ENCODE measurements at places on chromosomes 2 and 18.

- peak; percentile 26 for DNase-seq
Observed at GRCh38 chr2:106269591-106270291, 75.6 kb upstream of the UXS1 start.

GRCh38 chr2:228245601-228246000 lies 64.1 kb upstream of the SPHKAP start:
- no peak for DNase-seq

- DNase-seq = no peak
Observed at GRCh38 chr18:61551586-61551985, 218.4 kb downstream of the CDH20 start.

DNA sequence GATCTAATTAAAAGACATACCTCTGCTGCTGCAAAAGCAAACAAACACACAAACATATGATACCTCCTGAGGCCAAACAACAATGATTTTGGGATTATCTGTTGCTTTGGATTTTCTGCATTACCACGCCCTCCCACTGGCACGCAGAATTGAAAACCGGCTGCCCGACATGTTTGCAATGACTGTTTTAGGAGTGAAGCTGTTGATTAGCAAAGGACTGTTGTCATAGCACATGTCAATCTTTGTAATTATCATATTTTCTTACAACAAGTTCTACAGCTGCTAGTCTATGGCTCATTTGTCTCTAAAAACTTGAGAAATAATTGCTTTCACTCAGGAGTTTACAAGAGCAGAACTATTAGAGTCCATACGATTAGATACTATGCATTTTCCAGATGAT lies 94.4 kb upstream of the MEIS1 start:
- no peak for DNase-seq

DNA sequence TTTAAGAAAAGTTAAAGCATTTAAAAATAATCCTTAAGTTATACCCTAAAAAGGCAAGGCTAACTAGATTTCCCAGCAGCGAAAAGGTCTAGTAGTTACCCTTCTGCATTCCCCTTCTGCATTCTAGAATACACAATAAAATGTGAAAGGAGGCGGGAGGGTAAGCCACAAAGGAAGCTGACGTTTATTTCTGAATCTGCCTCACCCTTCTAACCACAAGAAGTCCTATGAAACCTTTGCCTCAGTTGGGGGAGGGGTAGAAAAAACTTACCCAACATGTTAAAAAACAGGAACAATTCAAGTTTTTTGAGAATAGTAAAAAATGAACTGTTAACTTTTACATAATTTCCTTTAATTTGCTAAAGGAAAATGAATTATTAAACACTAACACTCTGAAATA lies 11.3 kb downstream of the STK17B start:
- no peak for DNase-seq

DNA sequence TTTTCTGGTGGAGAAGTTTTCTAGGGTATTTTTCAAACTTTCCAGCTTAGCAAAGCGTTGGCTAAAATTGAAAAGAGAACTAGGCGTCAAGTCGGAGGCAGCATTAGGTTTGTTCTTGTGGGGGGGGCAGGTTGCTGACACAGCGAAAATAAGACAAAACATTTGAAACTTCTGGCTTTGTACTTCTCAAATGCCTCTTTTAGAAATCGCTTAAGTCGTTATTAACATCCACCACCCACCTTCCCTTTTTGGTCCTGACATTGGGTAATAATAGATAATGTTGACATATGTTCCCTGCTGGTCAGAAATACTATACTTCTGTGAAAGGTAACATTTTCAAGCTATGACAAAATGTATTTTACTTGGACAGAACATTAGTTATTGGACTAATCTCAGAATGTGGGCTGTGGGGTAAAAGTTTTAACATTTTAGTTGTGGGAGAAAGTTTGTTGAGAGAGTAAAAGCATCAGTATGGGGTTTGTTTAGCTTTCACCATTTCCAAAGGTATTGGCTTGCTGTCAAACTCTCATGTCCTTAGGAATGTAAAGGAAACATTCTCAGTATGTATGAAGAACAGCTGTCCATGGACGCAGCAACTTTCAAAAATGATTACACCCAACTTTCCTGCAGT lies 88.1 kb upstream of the ZEB2 start:
- DNase-seq = no peak

DNA sequence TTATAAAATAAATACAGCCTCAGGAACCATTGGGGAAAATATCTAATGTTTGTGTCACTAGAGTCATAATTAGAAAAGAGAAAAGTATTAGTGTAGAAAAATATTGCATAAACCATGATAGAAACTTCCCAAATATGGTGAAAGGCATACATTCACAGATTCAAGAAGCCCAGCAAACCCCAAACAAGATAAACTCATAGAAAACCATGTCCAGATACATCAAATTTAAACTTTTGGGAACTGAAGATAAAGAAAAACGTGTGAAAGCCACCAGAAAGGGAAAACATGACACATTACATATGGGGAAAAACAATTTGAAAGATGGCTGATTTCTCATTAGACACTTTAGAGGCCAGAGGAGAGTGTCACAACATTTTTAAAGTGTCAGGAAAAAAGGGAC lies 236.5 kb upstream of the FN1 start:
- no peak for DNase-seq

DNA sequence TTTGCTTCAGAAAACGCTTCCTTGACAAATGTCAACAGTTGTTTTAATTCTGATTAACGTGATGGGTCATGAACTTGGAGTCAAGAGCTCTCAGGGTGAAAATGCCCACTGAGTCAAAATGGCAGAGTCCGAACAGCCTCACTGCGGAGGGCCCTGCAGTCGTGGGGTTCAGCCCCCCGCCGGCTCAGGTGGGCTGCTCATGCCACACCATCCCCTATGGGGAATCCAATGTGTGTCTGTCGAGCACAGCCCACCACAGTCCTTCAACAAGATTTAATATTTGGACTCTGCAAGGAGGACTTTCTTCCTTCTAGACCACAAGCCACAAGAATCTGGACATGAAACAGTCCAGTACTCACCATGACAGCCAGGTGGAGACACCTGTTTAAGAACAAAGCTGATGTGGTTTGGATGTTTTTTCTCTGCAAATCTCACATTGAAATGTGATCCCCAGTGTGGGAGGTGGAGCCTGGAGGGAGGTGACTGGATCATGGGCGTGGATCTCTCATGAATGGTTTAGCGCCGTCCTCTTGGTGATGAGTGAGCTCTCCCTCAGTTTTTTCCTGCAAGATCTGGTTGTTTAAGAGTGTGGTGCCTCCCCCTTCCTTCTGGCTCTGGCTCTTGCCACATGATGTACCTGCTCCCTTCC lies 201.0 kb downstream of the NDUFA10 start:
- DNase-seq = no peak

DNA sequence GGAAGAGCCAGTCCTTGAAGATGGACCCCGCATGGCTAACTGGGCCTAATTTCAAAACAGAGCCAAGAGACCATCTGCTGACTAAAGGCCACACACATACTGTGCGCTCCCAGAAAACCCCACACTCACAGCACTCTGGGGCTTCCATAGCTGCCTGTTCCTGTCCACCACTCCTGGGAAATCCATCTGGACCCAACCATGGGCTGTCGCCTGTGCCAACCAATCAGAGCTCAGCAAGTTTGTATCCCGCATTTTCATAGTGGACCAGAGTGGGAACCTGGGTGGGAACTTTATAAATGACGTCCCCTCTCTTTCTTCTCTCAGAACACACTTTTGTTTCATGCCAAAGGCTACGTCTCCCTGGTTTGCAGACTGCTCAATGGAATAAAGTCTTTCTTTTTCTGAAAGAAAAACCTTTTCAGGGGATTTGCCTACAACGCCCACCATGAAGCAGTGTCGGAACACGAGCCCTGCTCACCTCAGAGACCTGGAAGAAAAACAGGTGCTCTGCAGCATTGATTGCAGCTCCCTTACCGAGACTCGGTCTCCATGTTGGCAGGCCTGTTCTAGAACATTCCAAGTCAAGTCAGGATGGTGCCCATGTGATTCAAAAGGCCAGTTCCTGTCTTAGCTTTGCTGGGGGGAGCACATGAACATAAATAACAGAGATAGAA lies 137.2 kb upstream of the GPC1 start:
- DNase-seq = no peak

DNA sequence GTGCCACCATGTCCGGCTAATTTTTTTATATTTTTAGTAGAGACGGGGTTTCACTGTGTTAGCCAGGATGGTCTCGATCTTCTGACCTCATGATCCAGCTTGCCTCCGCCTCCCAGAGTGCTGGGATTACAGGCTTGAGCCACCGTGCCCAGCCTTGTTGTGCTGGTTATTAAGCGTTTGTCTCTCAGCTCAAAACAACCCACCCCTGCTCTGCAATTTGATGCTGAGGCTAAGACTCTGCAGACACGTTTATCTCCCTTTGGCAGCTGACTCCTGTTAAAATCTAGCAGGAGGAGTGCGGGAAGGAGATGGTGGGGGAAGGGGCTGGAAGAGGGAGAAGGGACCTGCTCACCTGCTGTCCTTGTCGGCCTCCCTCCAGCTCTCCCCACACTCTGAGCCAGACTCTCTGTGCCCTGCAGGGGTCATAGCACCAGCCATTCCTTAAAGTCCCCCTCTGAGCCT lies 29.9 kb upstream of the IMPA2 start:
- no peak for DNase-seq

GRCh38 chr2:66897181-66897580 lies 462.3 kb downstream of the MEIS1 start:
- DNase-seq = no peak

GRCh38 chr2:229627728-229628127 lies 86.6 kb downstream of the DNER start:
- DNase-seq = no peak

- no peak for DNase-seq
Observed at GRCh38 chr2:1453561-1453960, 40.3 kb downstream of the TPO start.

DNA sequence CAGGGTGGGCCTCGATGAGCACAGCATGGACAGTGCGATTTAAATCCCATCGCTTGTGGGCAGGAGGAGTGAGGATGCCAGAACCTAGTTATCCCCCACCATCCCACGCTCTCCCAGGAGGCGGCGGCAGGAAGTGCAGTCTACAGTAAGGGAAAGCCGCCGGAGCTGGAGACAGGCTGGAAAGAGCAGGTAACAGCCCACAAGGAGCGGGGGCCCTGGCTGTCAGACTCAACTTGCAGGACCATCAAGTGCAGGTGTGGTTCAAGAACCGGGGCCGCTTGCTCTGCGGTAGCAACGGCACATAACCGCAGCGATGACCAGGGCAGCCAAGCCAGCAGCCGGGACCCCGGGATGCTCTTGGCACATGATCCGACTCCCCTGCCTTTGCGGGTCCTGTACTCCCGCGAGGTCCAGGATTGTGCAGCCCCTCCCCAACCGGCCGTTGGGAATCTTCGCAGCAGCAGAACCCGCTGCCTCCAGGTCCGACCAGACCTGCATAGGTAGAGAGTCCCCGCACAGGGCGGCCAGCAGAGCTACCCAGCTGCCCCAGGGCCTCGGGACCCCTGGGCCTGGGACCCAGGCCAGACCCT lies 82.1 kb downstream of the BIN1 start:
- DNase-seq = no peak

GRCh38 chr2:149330127-149331022 lies at the start of gene LYPD6:
LYPD6 (plus strand) TSS chr2:149330587; CDS start chr2:149437709, 107,122 bp downstream.
- no peak for DNase-seq

GRCh38 chr2:117537032-117537431 lies 277.5 kb upstream of the DDX18 start:
- no peak for DNase-seq

- DNase-seq = no peak
Observed at GRCh38 chr2:73832930-73833329, 4.2 kb downstream of the STAMBP start.

GRCh38 chr2:38499548-38500282 lies 103.0 kb downstream of the HNRNPLL start:
- DNase-seq = no peak

DNA sequence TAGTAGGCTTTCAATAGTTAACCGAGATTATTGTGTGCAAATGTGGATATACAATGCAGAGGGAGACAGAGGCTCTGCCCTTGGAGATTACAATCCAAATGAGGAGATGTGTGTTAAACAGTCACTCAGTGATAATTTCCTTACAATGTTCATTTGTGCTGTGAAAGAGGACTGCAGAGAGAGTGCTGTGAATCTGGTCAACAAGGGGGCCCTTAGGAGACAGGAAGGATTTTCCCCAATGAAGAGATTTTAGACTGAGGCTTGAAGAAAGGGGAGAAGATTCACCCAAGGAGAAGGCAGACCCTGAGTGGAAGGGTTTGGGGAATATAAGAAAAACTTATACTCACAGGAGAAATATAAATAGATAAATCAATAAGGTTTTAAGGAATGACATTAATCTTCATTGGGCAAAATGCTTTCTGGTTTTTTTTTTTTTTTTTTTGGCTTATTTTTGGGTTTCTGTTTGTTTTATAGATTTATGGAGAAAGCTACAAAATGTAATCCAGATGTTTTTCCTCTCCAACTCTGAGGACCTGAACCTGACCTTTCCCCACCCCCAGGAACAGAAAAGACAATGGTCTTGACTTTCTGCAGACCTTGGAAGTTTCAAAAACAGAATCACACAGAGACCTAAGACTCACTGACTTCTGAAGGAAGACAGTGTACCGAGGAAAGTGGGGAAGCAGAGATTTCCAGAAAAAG lies 151.3 kb upstream of the SERPINE2 start:
- no peak for DNase-seq

GRCh38 chr2:197828464-197829135 lies 24.2 kb downstream of the PLCL1 start:
- no peak for DNase-seq

- DNase-seq = no peak
Observed at GRCh38 chr2:9744256-9745004, 98.8 kb upstream of the TAF1B start.

GRCh38 chr2:156810094-156810493 lies 373.9 kb downstream of the GPD2 start:
- no peak for DNase-seq

GRCh38 chr2:159227467-159227866 lies 59.0 kb downstream of the WDSUB1 start:
- no peak for DNase-seq

All from stimulated activated CD4-positive, alpha-beta T cell treated with anti-CD3 and anti-CD28 coated beads, Interleukin-12 subunit alpha, Interleukin-12 subunit beta, amount 100 ng/mL, for 48 hours (primary cell).